ENCODE measurements at places on chromosomes 5 and 9.

DNA sequence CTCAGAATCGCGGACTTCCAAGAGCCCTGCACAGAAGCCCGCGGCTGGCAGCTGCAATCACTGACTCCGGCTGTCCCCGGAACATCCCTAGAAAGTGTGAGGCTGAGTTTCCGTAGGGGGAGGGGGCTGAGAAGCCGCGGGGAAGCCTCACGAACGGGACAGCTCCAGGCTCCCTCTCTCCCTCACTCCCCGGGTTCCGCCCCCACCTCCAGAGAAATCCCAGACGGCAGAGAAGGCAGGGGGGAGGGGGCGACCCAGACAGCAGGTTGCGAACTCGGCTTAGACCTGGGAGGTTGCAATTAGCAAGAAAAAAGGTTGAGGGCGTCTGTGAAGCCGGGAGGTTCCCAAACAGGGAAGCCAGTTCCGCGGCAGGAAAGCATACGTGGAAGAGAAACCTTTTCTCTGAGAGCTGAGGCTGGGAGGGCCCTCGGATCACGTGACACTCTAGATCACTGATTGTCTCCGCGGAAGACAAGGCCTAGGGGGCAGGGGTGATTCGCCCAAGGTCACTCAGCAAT is 73.8 kb upstream of the CPLX2 start:
- DNase-seq, result no peak

GRCh38 chr5:140214831-140215230 is 39.8 kb downstream of the CYSTM1 start:
- DNase-seq, result no peak

DNA sequence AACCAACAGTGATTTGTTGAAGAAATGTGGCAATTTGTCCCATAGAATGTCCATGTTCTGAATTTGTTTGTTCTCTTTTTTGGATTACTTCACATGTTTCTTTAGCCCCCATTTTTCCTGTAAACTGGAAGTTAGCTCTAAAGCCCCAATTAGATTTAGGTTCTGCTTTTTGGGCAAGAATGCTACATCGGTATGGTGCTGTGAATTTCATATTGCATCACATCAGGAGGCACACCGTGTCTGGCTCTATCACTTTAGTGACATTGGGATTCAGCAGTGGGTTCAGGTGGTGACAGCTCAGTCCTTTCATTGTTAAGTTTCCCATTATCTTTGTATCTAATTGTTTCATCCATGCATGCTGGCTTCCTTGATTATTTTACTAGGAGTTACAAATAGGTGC is 27.9 kb downstream of the ADGRV1 start:
- no peak for DNase-seq

DNA sequence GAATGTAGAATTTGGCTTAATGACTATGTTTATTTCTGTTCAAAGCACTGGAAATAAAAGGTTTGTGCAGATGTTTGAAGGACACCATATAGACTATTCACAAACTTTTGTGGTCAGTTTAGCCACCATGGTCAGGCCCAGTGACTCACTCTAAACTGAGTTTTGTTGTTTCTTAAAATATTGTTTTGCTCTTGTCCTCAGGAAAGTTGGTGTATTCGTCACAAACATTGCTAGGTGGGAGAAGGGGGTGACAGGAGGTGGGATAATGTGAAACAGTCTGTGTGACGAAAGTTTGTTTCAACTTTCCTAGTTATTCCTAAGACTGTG is 35.0 kb upstream of the LIFR start:
- DNase-seq, result no peak

GRCh38 chr5:68216245-68217046 is 890 bp downstream of the PIK3R1 start:
- peak; percentile 52 for DNase-seq

- no peak for DNase-seq
Observed at GRCh38 chr5:133819977-133820471, 148.4 kb downstream of the C5orf15 start.

- no peak for DNase-seq
Observed at GRCh38 chr5:132753135-132753987, 6.1 kb downstream of the CCNI2 start.

DNA sequence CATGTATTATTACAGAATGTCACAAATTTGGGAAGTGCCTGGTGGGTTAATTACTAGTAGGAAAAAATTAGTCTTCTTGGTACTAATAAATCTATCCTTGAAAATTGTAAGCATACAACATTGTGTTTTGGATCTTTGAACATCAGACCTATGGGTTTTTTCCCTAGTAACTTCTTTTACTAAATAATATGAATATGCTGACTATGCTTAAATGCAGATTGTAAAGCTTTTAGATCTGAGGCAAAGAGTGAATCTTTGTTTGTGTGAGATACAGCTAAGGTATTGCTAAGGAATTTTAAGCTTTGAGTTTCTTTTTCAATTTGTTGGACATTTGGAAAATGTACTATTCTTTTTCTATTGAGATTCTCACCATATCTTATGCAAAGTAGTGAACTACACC is 390.6 kb upstream of the CCNH start:
- DNase-seq, result no peak

GRCh38 chr9:18710065-18710464 is 236.1 kb downstream of the ADAMTSL1 start:
- no peak for DNase-seq

GRCh38 chr9:135416664-135417290 is 62.8 kb upstream of the PPP1R26 start:
- DNase-seq, result no peak

- no peak for DNase-seq
Observed at GRCh38 chr9:121743441-121744001, 92.1 kb downstream of the DAB2IP start.

DNA sequence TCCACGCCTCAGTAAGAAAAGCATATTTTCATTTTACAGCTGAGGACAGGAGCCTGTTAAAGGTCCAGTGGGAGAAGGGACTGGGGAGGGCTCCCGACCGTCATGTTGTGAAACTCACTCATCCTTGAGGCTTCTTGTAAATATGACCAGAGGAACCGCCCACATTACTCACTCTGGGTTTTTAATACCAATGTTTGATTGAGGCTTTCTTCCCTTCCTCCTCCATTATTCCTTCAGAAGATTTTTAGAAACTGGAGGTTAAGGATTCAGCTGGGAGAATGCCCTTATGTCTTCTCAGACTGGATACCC is 61.4 kb upstream of the GLRX start:
- no peak for DNase-seq

- DNase-seq, result no peak
Observed at GRCh38 chr9:745761-746380, 95.6 kb upstream of the DMRT1 start.

DNA sequence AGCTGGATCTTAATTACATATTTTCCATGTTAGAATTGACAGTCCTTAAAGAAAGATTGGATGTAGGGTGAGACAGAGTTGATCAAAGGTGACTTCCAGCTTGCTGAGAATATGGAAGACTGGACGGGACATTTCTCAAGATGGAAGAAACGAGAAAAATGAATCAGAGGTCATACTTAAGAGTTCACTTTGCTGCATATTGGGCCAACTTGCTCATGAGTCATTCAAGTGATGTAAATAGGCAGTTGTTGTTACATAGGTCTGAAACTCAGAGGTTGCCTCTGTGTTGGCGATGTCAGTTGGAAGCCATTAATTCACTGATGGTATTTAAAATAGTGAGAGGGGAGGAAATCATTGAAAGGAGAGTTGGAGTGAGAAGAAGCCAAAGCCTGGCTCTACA is 132.8 kb downstream of the CD180 start:
- no peak for DNase-seq

GRCh38 chr5:168844016-168844921 is 265.1 kb upstream of the PANK3 start:
- no peak for DNase-seq

- DNase-seq, result no peak
Observed at GRCh38 chr9:69078581-69078980, 43.0 kb downstream of the FXN start.

DNA sequence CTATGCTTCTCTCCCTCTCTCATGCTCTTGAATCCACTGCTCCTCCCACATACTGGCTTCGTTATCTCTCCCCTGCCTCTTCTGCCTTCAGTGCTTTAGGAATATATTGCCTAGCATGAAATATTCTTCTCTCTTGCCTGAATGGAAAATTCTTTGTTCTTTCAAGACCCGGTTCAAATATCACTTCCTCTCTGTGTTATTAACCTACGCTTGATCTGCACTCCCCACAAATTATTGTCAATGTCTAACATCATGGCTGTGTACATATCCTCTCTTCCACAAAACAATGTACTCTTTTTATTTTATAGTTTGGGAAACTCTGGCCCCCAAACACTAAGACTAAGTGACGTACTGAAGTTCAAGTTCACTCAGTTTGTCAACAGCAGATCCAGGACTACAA is 211.0 kb downstream of the SEC61B start:
- DNase-seq, result no peak

DNA sequence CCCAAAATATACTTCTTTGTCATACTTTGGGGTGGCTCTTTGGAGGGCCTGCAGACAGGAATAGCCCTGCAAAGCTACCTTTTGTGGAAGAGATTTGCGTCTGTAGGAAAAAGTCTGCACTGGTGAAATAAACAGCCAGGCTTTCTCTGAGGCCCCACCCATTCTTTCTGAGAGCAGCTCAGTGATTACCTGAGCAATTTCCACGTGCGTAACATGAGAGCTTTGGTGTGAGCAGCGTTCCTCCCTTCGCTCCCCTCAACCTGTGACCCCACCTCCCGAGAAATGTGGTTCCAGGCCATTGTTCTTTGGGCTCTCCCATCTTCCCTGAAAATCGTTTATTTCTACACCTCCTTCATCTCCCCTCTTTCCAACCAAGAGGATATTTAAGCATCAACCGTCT is 23.8 kb upstream of the FBP1 start:
- DNase-seq, result no peak

DNA sequence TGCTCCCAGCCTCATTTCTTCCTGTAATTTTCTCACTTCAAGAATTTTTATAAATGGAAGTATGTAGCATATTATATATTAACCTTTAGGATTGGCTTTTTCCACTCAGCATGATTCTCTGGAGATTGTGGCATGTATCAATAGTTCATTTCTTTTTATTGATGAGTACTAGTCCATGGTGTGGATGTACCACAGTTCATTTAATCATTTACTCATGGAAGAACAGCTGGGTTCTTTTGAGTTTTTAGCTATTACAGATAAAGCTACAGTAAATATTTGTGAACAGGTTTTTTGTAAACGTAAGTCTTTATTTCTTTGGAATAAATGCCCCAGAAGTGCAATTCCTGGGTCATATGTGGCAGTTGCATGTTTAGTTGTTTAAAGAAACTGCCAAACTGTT is 76.1 kb downstream of the UHRF2 start:
- DNase-seq, result no peak

- no peak for DNase-seq
Observed at GRCh38 chr9:131270171-131271015, 5.9 kb downstream of the FAM78A start.

GRCh38 chr5:6733411-6734242 is 20.4 kb downstream of the TENT4A start:
- no peak for DNase-seq

DNA sequence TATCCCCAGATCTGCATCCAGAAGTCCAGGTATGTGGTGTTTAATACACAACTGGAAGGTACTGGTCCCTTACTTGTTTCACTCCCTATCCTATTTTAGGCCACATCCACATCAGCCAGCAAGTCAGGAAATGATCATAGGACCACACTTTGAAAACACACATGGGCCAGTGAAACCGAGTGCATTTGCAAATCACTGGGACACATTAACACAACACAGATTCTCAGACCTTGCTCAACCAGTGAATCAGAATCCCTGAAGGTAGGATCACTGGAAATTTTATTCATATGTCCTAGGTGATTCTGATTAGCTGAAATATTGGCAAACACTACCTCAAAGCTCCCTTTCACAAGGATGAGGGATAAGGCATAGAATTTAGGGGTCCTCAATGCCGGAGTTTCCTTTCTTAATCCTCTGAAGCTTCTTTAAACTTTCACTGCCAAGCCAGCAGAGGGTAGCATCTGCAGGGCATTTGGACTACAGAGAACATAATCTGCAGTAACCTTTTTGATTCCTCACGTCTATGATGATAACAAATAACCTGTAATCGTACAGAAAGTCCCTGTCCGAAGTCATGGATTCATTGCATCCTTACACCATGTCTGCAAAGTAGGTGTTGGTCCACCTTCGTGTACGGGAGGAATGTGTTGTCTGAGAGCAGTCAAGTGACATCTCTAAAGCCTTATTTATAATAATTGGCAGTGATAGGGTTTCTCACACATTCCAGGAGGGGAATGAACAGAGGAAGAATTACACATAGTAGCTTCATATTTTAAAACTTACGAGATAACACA is 11.0 kb upstream of the ABLIM3 start:
- no peak for DNase-seq

DNA sequence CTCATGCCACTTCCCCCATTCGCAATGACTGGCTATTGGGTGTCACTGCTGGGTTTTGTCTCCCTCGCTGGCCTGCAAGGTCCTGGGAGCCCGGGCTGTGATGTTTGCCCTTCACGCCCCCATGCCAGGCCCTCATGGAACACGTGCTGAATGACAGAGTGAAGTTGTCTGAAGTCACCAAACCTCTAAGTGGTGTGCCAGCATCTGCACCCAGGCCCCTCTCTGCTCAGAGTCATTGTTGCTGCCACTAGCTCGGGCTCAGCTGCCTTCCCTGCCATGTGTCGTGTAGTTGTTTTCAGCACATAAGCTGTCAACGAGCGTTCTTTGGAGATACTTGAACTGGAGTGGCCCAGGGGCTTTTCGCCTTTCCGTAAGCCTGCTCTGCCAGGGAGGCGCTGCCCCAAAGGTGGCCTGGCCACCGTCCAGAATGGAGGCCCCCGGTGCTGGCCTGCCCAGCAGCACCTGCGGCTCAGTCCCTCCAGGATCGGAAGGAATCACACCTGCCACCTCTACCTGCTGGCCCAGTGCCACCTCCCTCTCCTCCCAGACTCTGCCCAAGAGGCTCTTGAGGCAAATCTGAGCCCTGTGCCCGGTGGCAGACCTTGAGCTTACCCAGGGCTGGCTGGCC is 250.1 kb downstream of the PBX3 start:
- no peak for DNase-seq

DNA sequence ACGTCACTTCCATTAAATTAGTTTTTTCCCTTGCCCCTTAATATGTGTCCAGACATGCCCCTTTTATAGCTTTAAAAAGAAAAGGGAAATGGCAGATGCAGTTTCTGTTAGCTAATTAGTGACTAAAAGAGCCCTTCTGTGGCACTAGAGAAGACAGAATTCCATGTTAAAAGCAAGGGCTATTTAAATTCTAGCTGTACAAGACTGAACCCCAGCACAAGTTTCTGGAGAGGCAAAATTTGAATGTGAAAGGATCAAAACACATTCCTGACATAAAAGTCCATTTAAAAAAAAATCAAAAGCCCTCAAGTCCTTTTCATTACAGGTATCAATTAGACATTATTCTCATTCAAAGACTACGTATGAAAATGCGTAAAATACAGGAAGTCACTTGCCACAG is 78.7 kb downstream of the HAPLN1 start:
- DNase-seq, result no peak

GRCh38 chr5:3393122-3393919 is 202.3 kb upstream of the IRX1 start:
- no peak for DNase-seq

- DNase-seq, result no peak
Observed at GRCh38 chr5:124523897-124524296, 222.5 kb downstream of the ZNF608 start.

- DNase-seq, result no peak
Observed at GRCh38 chr5:83924171-83924570, 203.5 kb upstream of the HAPLN1 start.

- no peak for DNase-seq
Observed at GRCh38 chr5:138697720-138698360, 55.4 kb upstream of the CTNNA1 start.

GRCh38 chr9:135254176-135255032 is 166.9 kb downstream of the OLFM1 start:
- DNase-seq, result no peak

GRCh38 chr9:69324549-69325401 is at the start of gene ENTREP1:
ENTREP1 (plus strand) TSS chr9:69325215; CDS start chr9:69325310, 95 bp downstream.
- no peak for DNase-seq

Measured in stimulated activated CD4-positive, alpha-beta T cell treated with anti-CD3 and anti-CD28 coated beads, Interleukin-4, amount 100 ng/mL, for 48 hours (primary cell).